Effector CD4-positive, alpha-beta T cell (primary cell): ENCODE measurements at places on chromosomes 13 and 19.

DNA sequence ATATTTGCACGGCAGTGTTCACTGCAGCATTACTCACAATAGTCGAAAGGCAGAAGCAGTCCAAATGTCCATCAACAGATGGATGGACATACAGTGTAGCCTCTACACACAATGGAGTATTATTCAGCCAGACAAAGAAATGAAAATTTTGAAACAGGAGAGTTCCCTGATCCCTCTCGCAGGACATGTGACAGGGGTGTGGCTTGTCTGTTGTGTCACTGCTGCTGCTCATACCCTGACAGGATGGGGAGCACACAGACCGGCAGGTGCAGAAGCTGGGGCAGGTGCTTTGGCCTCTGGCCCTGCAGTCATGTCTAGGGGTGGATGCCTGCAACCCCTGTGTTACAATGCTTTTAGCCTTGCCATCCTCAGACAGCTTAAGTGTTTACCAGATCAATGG is 204.3 kb downstream of the EFNB2 start:
- DNase-seq, result no peak

DNA sequence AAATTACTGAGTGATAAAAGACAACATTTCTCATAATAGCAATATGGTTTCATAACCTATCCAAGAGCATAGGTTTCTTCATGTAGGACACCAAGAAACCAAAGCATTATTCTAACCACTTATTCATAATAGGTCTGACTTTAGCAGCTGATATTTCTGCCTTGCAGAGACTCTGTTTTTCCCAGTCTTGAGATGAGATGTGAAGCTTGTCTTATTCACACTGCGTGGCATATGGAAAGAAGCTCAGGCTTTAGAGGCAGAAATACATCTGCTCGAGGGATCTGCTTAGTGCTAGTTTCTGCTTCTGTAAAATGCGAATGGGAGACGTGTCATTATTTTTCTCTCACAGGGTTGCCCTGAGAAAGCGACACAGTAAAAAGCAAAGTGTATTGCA is 232.0 kb upstream of the SPRY2 start:
- no peak for DNase-seq

DNA sequence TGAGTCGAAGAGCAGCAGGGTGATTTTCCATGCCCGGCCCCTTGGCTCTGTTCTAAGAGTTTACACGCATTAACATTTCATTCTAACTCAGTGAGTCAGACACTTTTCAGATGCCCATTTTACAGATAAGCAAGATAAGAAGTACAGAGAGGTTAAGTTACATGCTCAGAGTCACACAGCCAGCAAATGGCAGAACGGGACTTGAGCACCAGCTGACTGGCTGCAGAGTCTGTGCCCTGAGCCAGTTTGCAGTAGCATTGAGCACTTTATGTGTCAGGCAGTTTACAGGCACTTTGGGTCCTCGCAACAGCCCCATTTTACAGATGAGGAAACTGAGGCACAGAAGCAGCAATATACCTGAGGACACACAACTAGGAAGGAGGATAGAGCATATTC is 19.0 kb downstream of the CCDC8 start:
- DNase-seq, result no peak

GRCh38 chr13:28568286-28568685 is 73.4 kb upstream of the FLT1 start:
- DNase-seq, result no peak

DNA sequence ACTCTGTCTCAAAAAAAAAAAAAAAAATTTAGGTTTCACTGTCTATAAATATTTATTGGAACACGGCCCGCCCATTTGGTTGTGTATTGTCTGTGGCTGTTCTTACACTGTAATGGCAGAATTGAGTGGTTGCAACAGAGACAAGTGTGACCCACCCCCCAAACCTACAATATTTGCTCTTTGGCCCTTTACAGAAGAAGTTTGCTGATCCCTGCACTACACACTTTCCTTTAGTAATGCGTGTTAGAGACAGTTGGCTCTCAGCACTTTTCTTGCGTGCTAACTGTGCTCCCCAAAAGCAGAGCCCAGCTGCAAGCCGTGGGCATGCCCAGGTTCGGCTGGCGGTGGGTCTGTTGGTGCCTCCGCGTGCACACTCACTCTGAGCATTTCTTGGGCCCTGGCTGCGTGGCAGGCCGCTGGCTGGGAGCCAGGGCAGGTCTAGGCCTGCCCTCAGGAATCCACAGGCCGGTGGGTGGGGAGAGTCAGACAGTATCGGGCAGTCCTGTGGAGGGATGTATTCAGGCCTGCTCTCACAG is 72.6 kb downstream of the SIPA1L3 start:
- no peak for DNase-seq

- peak; percentile 39 for DNase-seq
These were observed 125.7 kb downstream of the TNFRSF19 start for GRCh38 chr13:23695711-23696464.

DNA sequence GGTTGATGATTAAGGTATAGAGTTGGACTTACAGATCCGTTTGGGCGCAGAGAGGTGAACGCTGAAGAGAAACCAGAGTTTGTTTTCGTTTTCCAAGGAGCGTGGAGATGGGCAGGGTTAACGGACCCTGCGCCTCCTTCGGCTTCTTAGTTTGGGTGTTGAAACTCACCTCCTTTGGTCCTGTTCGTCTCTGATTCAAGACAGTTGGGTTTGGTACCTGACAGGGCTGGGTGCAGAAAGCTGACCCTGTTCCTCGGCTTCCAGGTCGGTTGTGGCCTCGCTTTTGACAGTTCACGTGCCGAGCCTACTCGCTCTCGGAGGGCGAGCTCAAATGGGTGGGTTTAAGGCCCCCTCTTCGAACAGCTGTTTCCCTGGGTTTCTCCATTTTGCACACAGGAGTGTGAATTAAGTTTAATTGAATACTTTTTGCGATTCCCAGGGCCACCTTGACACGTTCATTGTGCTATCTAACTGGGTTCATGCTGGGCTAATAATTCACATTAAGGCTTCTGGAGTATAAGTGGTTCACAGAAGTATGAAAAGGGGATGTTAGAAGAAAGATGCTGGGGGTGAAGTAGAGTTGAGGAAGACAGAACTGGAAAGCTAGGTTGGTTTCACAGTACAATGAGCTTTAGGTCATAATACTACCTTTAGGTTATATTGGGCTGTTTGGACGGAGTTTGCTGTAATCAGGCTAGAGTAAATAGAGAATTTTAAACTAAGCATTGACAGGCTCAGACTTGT is 638 bp downstream of the USPL1 start:
- DNase-seq, result peak; percentile 7

DNA sequence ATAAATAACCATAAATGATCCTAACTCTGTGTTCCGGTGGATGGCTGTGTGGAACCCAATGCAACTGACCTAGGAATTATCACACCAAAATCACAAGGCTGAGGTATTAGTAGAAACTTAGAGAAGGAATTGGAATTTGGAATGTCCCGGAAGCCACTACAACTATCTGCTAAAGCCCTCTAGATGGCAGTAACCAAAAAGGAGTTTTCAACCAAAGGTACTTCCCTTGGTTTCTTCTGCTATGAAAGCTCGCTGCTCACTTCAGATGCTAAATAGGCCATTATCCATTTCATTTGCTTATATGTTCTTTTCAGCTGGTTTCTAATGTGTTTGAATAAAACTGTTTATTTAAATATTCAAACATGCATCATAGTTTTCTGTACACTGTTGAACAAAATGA is 1589.1 kb upstream of the SPRY2 start:
- no peak for DNase-seq

DNA sequence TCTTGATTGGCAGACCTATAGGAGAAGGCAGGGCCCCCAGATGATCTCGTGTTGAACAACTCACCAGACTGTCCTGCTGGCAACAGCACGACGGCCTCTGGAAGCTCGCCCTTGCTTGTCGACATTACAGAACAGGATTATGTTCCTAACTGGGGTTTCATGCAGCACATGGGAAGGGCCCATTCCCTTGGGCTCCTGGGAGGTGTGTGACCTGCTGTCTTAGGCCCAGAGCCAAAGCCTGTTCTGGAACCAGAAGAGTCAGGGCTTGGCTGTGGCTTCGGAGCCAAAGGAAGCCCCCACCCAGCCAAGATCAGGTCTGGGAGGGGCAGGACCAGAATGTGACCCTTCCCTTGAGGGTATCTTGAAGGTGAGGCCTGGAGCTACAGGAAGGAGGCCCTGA is 36.9 kb downstream of the RGCC start:
- no peak for DNase-seq

DNA sequence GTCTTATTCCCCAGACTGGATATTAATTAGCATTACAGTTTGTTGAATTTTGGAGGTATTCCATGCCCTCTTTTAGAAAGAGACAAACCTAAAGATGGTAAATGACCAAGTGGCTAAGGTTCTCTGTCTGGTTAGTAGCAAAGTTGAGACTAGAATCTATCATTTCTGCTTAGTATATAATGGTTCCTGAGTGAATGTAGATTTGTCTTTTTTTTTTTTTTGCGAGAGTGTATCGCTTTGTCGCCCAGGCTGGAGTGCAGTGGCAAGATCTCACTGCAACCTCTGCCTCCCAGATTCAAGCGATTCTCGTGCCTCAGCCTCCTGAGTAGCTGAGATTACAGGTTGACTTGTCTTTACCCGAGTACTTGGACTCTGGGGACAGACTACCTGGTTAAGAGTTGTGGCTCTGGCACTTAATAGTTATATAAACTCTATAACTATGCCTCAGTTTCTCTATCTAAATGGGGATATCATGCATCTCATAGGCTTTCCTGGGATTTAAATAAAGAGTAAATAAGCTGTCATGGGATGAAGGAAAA is 2.7 kb downstream of the NAA16 start:
- no peak for DNase-seq
